ENCODE measurements at places on chromosomes 7 and 10.

DNA sequence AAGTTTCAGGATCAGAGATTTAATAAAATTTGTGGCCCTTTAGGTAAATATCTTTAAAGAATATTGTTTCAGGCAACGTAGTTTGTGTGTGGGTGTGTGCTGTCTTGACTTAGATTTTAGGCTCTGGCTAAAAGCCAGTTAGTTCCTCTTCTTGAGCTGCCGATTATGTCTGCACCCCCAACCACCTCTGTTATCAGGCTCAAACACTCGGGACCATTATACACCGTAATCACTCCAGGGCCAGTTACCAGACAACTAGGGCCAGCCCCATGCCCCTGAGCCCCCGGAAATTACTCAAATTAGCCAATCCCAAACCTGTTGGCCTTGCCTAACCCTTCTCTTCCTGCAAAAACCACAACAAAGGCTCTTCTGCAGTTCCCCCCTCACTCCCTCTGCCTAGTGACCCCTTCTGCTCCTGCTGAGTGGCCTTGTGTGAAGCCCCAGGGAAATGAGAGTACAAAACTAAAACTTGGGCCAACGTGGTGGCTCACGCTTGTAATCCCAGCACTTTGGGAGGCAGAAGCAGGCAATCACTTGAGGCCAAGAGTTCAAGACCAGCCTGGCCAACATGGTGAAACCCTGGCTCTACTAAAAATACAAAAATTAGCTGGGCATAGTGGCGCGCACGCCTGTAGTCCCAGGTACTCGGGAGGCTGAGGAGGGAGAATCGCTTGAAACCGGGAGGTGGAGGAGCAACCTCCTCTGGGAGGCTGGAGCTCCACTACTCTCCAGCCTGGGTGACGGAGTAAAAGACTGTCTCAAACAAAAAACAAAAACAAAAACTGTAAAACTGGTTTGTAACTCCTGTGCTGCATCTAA is 9.2 kb upstream of the HNRNPF start:
- peak; percentile 100 for DNase-seq

DNA sequence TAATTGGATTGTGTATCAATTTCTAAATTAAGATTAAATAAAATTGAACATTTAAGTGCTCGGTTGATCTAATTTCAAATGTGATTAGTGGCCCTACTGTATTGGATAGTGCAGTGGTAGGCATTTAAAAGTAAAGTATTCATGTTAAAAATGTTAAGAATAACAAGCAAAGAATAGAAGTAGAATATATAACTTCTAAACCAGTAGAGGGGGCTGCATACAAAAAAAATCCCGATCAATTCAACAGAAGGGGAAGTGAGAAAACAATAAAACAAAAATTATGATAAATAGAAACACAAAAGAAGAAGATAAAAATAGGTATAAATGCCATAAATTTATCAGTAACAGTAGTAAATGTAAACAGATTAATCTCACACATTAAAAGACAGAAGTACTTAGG is 24.9 kb upstream of the WDFY4 start:
- peak; percentile 21 for DNase-seq

DNA sequence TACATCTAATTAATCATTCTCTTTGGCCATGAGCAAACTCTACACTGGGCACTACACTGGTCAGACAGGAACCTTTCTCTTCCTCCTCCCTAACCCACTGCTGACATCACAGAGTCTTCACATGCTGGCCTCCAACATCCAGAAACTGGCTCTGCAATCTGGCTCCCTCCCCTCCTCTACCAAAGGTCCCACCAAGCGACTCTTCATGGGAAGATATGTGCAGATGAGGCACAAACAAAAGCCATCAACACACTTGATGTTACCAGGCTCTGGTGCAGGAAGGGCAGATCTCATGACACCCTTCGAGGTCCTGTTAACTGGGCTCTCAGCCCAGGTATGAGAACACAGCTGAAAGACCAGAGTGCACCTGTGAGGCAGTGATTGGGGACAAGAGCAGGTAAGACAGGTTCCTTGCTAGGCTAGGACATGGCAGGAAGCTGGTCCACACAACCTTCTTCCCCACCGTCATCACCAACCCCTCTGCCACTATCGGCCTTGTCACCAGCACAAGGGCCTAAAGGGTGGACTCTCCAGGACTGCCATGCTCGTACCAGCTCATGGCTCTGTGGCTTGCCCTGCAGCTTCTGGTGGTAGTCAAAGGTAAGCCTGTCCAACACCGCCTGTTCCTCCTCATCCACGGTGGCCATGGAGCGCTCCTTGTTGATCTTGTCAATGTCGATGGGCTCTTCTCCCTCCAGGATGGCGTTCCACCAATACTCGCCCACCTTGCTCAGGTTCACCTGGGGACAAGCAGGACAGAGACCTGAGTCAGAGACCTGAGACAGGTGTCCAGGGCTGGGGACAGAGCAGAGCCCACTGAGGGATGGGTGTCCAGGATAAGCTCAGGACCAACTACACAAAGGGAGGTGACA is 66.6 kb upstream of the CAMK2B start:
- DNase-seq = no peak

DNA sequence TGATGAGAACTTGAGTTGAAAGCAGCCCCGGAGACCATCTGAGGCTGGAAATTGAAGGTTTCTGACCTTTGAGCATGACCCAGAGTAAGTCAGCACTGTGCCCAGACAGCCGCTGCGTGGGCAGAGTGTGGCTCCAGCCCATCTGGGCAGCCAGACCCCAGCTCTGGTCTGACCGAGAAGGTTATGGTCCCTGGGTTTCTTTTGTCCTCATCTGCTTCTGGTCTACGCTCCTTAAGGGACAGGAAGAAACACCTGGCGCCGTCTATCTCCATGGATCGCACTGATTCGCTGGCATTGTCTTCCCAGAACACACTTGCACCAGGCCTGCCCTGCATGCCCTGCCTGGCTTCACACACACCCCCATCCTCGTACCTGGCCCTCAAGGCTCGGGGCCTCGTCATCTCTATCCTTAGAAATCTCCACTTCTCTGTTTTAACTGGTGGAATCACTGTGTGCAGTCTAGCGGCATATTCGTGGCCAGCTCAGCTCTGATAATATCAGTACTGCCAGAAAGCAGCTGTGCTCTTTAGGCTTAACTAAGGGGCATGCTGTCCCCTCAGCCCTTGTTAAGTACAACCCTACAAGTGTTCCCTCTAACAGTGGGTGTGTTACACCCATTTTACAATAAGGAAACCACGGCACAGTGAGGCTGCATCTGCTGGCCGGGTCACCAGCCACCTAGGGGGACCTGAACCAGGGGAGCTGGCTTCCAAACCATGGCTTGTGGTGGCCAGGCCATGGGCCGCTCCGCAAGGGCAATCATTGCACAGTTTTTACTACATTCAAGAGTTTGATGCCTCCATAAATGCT is 127.7 kb downstream of the ADCY1 start:
- no peak for DNase-seq

GRCh38 chr10:72738486-72738885 is 46.5 kb downstream of the MCU start:
- peak; percentile 14 for DNase-seq
